ENCODE measurements at places on chromosomes 5 and 9.

GRCh38 chr5:155938051-155938450 is 388.9 kb upstream of the SGCD start:
- DNase-seq, result no peak

DNA sequence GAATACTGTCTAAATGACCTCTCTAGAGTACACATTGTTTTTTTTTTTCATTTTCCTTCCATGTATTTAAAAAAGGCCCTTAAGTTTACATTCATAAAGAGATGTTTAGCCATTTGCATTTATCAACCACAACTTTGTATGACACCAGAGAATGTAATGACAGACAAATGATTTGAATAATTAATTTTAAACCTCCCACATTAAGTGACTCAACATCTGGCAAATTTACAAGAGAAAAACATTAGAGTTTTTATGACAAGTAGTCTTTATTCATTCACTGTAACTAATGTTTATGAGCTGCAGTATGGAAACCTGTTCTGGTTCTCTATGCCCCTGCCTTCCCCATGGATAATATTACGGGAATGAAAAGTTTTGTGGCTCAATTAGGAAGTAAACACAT is 1093.8 kb upstream of the CDH9 start:
- no peak for DNase-seq

- DNase-seq, result no peak
Measured at GRCh38 chr5:33363537-33363936, 77.2 kb upstream of the TARS1 start.

DNA sequence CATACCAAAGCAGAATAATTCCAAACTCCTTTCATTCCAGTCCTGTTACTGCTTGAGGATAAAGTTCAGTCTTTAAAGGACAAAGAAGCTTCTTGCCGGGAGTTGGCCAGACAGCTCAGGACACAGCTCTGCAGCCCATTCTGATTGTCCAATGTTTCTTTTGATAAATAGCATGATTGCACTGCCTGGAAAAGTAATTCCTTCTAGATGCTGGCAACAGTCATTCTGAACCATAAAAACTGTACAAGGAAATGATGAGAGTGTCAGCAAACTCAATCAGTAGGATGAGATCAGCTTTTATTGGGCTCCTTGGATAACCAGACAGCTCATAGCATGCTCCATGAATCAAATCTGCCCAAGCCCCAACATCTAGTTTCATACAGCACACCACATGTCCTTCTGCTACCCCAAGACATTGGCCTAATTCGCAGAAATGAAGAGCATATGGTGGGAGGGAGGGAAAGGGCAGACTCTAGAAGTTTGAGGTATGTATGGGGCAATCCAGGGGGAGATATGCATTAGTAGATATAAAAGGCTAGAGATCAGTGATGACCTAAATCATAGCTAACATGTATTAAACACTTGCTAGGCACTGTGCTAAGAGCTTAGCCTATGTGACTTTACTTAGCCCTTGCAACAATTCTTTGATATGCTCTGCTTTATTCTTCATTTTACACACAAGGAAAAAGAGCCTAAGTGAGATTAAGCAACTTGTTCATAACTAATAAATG is 219.9 kb upstream of the NREP start:
- DNase-seq, result no peak

DNA sequence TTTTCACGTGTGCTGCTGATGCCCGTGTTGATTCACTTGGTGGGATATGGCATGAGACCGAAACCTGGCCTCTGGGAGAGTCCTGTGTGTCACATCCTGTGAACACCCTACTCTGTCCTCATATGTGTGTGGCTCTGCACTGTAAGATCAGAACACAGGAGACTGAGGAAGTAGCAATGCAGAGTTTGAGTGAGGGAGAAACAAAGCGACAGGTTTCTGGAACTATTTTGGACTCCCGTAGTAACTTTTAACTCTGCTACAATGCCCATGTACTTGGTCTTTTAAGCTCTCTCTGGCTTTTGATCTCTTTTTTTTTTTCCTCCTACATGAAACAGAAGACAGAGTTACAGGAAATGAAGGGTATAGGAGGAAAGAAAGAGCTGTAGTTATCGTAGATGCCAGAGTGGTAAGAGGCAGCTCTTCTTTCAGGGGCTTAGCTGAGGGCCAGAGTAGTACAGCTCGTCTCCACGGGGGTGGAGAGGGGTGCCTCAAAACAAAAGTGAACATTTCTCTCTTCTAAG is 26.6 kb downstream of the GRAMD2B start:
- DNase-seq, result no peak

DNA sequence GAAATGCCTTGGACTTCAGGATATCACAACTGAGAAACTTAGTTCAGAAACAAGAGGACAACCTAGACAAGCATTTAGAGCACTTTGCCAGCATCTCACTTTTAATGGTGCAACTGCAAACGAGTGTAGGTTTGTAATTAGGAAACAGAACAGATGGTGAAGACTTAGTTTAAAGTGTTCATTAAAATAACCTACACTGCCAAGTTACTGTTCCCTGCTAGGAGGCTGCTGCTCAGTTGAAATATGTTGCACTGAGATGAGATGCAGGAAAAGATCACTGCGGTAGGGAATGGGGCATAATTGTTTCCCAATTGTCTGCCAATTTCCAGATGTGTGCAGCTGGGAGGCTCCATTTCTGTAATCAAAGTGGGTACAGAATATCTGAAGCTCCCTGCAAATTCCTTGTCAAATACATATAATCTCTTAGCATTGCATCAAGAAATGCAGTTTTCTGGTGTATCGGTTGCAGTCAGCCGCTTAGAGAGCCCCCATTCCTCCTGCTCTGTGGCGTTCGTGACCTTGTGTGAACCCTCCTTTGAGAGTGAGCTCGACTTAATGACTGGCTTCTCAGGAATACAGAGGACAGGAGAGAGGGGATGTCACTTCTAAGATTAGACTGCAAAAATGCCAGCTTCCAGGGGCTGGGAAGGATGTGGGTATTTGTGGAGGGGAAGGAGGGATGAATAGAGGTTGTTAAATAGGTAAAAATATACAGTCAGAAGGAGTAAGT is 448.9 kb downstream of the MED10 start:
- no peak for DNase-seq

GRCh38 chr9:86034863-86035734 is 64.3 kb downstream of the GOLM1 start:
- no peak for DNase-seq

DNA sequence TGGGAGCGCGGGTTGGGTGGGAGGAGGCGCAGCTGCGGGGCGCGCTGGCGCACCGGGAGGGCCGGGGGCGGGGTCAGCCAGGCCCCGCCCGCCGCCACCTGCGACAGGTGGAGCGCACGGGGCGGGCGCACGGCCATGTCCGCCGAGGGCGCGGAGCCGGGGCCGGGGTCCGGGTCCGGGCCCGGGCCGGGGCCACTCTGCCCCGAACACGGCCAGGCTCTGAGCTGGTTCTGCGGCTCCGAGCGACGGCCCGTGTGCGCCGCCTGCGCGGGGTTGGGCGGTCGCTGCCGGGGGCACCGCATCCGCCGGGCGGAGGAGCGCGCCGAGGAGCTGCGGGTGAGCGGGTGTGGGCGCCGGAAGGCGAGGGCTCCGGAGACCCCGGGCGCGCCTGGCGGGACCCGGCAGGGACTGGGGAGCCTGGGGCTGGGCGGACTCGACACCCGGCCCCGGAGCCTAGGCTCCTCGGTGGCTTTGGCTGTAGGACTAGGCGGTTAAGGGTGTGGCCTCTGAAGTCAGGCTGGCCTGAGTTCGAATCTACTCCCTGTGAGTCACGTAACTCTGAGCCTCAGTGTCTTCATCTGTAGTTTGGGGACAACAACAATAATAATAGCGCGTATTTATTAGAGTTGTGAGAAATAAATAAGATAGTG is at the start of gene BSPRY:
Gene BSPRY (plus strand): TSS at position 97 of the 650 bp plus-strand sequence. CDS start 39 bp downstream, at position 136.
- DNase-seq, result no peak

DNA sequence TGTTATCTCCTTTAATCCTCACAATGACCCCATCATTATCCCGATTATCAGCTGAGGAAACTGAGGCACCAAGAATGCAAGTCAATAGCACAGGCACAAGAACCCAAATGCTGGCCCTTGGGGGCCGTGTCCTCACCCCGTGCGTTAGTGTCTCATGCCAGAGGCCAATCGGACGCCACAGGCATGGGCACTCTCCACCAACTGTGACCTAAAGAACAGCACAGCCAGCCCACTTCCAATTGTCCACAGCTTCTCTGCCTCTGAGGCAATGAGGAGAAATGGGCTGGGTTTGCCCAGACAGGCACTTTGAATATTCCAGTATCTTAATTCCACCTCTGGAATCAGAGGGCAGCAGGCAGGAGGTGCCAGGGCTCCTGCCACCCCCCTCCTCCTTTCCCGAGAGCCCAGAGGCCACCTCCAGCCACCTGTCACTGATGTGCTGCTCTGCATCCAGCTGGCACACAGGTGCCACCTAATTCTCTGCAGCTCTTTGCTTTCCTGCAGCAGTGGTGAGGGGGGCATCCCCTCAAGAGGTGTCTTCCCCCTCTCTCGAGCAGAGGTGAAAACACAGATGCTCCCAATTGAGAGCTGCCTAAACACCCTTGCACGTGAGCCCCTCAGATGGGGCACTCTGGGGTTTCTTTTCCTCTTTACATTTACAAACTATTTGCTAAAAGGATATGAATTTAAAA is 107.5 kb downstream of the ROR2 start:
- DNase-seq, result no peak

GRCh38 chr9:16310278-16311110 is 560.0 kb downstream of the BNC2 start:
- DNase-seq, result no peak

- DNase-seq, result no peak
Measured at GRCh38 chr5:119678351-119679028, 49.1 kb downstream of the FAM170A start.

GRCh38 chr5:2176581-2176980 is 293.9 kb upstream of the IRX4 start:
- DNase-seq, result no peak

GRCh38 chr9:14326264-14326826 is 12.4 kb upstream of the NFIB start:
- no peak for DNase-seq

- no peak for DNase-seq
Measured at GRCh38 chr5:56414066-56414465, 180.9 kb upstream of the ANKRD55 start.

GRCh38 chr9:99724640-99725039 is 97.0 kb upstream of the NR4A3 start:
- no peak for DNase-seq

DNA sequence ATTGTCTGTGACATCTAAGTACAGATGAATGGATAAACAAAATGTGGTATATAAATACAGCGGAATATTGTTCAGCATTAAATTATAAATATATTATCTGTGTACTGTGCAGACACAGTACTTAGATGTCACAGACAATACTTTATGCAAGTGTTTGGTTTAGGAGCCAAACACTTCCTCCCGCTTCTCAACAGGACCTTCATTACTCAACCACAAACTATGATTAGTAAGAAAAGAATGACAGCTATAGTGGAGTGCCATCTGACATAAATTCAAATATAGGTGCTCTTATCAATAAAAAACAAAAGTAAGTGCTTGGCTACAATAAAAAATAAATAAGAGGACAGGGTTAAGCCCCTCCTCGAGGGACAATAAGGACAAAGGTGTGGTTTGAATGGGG is 38.9 kb upstream of the STX17 start:
- DNase-seq, result no peak
